ENCODE measurements at places on chromosomes 7 and 10.

GRCh38 chr7:163971-164881 lies 28.1 kb upstream of the FAM20C start:
- DNase-seq, result no peak

- no peak for DNase-seq
These were observed 99.0 kb upstream of the NMT2 start for GRCh38 chr10:15267496-15267895.

- DNase-seq, result no peak
These were observed 180.4 kb downstream of the EXOC4 start for GRCh38 chr7:133433165-133433812.

- no peak for DNase-seq
These were observed 597.8 kb upstream of the MGMT start for GRCh38 chr10:128869101-128869749.

GRCh38 chr7:2956526-2957368 lies 86.9 kb downstream of the CARD11 start:
- peak; percentile 34 for DNase-seq

GRCh38 chr7:29289156-29290021 lies 94.8 kb downstream of the CHN2 start:
- no peak for DNase-seq

DNA sequence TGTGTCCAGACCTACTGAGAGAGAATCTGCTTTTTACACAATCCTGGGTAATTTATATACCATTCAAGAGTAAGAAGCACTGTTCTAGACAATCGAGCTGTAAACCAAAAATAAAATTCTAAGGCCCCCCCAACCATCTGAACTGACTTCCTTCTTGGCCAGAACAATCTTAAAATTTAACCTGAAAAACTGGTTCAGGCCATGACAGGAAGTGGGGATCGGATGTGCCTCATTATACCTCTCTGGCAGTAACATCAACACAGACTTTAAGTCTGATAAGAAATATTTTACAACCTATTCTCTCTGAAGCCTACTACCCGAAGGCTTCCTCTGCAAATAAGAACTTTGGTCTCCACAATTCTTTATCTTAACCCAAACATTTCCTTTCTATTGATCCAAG lies 75.2 kb upstream of the KIF5B start:
- DNase-seq, result no peak

DNA sequence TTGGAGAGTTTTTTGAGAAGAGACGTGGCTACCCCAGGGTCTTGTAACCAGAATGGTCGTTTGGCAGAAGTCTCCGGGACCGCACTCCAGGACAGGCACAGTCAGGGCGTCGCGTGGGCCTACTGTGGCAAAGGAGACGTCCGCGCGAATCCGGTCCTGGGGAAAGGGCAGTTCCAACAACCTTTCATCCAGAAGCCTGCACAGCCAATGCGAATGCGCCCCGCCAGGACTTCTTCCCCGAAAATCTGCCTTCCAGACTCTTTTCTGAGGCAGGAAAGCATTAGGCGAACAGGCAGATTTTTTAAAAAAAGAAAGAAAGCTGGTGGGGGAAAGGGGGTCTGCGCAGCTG lies 2.0 kb downstream of the HPSE2 start:
- DNase-seq, result no peak

DNA sequence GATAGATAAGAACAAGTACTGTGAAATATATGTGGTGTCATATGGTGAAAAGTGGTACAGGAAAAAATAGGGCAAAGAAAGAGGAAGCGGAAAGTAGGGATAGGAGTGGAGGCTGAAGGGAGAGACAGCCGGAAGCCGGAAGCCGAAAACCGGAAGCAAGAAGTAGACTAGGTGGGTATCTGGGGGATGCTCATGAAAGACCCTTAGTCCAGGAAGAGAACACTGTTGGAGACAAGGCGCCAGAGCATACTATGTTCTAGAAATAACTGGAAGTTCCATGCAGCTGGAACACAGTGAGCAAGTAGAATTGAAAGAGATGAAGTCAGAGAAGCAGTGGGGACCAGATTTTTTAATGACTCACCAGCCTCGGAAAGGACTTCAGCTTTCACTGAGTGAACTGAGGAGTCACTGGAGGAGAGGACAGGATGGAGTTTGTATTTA lies 22.5 kb downstream of the ST8SIA6 start:
- no peak for DNase-seq

DNA sequence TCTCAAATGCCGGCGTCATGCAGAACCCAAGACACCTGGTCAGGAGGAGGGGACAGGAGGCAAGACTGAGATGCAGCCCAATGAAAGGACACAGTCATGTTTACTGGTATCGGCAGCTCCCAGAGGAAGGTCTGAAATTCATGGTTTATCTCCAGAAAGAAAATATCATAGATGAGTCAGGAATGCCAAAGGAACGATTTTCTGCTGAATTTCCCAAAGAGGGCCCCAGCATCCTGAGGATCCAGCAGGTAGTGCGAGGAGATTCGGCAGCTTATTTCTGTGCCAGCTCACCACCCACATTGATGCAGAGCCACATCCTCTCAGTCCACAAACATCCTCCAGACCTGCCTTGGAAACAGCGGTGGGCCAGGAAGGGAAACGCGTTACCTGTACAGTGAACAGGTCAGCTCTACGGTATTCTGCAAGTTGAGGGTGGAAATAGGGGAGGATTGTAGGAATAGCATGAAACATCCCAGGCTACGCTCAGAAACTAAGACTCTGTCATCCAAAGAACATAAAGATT lies 133.1 kb upstream of the PRSS1 start:
- DNase-seq, result no peak

DNA sequence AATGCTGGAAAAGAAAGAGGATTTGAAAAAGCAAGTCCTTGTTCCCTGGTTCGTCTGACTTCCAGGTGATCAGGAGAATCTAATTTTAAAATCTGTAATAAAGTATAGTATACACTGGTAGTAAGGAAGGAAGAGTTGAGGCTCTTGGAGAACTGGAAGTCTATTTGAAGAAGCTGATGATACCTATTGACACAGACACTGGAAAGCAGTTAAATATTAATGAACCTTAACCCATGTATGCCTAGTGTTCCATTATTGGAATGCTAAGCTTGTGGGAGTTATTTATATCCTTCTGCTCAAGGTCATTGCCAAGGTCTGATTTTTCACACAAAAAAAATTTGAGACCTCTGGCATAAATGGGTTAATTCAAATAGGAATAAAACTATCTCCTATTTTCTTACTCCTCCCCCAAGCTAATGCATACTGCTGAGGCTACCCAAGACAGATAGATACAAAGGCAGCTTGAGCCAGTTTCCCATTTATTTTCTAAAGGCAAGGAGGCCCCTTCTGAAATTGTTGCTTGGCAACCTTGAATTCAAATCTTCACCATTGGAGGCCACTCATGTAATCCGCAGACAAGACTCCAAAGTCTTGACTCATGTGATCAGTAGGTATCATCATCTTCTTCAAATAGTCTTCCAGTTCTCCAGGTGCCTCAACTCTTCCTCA lies 110.2 kb downstream of the FZD1 start:
- DNase-seq, result no peak

DNA sequence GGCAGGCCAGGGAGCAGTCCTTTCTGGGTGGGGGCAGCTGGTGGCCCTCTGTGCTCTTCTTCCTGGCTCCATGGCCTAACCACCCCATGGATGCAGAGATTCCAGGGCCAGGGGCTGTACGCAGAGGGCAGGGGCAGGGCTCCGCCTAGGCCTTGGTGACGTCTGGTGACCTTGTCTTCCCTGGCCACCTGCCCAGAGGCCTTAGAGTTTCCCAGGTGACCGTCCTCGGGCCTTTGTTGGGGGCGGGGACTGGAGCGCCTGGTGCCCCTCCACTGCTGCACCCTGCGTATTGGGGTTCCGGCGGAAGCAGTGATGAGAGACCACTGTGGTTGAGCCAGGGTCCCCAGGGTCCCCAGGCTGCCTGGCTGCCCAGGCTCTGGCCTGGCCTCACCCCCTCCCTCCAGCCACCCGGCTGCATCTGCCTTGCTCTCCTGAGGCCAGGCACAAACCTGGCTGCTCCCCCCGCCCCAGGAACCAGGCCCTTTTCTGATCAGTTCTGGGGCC lies 10.3 kb downstream of the PWWP2B start:
- DNase-seq, result no peak

DNA sequence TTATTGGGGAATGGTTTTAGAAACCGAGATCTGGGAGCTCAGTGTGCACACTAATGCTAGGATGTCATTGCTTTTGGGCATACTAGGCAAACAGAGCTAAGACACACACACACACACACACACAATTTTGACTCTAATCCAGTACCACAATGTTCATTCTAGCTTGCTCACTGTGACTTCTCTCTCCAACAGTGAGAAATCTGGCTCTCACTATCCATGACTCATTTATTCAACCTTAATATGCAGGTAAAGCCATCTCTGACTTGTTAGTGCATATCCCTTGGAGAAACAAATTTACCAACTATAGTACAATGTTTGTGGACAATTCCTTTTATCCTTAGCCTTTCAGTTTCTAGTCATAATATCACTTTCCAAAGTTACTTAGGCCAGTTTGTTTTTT lies 5.9 kb upstream of the BMS1 start:
- no peak for DNase-seq

GRCh38 chr10:50541921-50542320 lies 81.8 kb downstream of the SGMS1 start:
- DNase-seq, result no peak

DNA sequence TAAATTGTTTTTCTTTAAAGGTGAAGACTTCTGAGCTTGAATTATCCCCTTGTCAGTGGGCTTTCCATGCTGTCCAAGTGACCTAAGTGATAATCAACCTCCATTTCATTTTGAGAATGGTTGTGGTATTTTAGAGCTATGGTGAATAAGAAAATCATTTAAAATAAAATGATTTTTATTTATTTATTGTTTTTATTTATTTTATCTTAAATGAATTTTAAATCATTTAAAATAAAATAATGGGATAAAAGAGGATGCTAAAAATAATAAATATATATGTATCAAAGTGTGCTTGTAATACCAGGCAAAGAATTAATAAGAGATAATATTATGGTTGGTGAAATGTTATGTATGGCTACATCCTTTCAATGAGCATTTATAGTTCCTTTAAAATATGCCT lies 24.5 kb downstream of the CAV1 start:
- no peak for DNase-seq

- no peak for DNase-seq
These were observed 90.2 kb downstream of the IPMK start for GRCh38 chr10:58177362-58177947.

DNA sequence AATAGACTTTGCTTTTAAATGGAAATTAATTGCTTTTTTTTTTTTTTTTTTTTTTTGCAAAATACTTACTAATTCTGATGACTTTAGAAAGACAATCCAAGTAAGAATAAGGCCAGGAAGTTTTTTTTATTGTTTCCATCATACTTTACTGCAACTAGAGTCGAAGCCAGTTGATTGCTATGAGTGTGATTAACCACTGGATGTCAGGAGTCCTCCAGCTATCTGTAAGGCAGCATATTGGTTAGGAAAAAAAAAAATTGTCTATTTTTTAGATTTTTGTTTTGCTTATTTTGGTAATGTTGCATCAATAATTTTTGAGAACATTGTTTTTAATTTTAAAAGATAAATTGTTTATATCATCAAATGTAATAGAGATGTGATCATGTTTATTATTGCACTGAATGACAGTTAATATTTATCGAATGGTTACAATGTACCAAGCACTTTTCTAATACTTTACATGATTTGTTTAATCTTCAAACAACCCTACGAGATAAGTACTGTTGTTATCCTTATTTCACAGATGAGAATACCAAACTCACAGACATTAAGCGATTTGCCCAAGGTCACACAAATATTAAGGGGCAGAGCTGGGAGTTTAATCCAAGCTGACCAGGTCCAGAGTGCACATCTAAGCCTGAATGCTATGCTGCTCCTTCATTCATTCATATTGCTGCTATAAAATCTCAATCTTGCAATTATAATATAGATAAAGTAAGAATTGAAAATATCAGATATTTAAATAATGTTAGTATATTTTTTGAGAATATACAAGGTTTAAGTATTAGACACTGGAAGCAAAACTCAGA lies 19.9 kb upstream of the LMOD2 start:
- no peak for DNase-seq

DNA sequence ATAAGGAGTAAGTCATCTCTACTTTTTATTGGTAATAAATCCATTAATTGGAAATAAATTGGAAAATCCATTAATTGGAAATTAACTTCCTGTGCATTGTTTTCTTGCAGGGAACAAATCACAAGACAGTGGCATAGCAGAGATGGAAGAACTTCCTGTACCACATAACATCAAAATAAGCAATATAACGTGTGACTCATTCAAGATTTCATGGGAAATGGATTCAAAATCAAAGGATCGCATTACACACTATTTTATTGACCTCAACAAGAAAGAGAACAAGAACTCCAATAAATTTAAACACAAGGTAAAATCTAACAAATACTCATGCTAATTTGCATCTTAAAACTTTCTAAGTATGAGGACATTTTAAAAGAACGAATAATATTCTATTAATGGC lies 57.8 kb downstream of the PHYHIPL start:
- no peak for DNase-seq

DNA sequence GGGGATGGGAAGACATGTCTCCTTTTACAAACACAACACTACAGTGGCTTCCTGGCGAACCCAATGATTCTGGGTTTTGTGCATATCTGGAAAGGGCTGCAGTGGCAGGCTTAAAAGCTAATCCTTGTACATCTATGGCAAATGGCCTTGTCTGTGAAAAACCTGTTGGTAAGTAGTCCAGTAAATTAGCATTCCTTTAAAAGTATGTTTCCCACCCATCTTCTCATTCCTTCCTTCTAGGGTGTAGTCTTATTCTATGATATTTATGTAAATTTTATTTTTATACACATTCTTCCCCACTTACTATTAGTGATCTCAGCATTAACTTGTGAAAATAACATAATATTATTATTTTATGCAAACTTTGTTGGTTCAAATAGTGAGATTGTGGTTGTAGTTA lies 206.9 kb downstream of the ATRNL1 start:
- DNase-seq, result no peak

DNA sequence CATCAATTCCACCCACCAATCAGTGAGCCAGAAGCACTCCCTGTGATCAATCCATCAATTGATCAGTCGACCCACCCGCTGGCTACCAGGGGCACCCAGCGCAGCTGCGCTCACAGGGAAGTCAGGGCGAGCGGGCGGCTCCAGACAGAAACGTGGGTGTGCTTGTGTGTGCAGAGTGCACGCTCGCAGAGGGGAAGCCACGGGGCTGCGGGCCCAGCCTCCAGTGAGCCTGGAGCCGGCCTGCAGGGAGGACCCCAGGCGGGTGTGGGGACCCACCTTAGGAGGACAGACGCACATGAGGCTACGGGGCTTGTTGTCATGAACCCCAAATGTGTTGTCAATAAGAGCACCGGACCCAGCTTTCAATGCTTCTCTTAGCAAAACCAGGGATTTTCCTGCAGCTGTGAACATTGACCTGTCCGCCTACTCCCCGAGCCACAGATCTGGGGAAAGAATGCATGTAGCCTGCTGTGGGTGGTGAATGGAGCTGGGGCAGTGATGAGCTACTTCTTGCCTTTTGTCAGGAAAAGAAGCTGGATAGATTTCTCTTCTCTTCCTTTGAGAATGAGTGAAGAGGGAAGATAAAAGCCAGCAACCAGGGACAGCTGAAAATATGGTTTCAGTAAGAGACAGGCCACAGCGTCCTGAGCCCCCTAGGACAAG lies 497.8 kb downstream of the DNAJB6 start:
- no peak for DNase-seq
